BJ (cell line): ENCODE measurements at places on chromosomes 2 and 18.

DNA sequence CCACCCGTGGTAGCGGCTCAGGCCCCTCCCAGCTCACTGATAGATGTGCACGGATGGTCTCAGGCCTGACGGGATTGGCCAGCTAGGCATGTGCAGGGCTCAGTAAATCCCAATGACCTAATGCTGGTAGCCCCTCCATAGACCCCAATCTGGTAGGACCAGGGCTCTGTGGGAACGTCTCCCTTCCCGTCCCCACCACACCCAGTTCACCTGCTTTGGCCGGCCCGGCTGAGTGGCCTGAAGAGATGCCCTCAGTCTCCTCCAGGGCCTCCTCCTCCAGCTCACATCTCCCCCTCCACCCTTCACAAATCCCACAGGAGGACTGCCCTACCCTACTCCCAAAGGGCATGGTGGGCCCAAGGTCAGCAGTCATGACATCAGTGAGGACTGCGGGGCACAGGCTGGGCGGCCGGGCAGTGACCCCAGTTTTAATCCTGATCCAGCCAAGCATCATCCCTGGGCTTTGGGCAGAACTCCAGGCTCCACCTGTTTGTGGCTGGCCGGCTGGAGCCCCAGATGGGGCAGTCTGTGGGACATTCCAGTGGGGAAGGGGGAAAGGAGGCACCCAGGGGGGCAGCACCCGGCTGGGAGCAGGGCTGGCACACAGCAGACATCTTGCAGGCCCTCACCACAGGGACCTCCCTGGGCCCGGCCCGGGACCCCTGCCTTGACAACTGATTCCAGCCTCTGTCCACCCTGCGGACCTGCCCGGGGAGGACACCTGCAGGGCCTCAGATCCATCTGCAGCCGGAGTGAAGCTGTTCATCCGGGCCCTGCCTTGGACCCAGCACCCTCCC lies 2.3 kb downstream of the KIF1A start:
- no peak for DNase-seq

- no peak for DNase-seq
Observed at GRCh38 chr2:199441759-199442158, 16.0 kb downstream of the SATB2 start.

- DNase-seq, result no peak
Observed at GRCh38 chr2:80852079-80852807, 547.7 kb upstream of the LRRTM1 start.

GRCh38 chr2:64985447-64985846 lies 3.8 kb upstream of the SLC1A4 start:
- no peak for DNase-seq

DNA sequence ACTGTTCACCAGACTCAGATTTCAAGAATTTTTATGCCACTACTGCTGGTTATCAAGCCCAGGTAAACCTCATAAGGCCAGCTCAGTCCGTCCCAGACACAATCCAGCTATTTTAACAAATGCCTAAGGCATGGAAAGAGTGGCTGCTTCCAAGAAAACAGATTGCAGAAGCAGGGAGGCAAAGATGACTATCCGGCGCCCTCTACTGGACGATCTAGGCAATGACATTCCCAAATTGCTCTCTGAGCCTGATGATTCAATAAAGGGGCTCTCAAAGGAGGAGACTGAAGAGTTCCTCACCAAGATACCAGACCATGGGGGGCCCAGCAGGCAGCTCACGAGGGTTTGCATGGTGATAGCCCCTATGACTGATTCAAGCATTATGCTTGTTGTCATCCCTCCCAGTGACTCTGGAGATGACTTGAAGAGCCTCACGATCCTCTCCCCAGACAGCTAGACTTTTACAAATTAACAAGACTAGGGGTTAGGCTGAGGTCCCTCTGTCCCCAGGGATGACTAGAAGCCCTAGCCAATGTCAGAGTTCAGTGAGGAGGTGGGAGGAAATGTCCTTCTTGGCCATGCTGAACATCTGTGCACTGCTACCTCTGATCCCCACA lies 25.0 kb downstream of the SERPINB8 start:
- DNase-seq, result peak; percentile 14

DNA sequence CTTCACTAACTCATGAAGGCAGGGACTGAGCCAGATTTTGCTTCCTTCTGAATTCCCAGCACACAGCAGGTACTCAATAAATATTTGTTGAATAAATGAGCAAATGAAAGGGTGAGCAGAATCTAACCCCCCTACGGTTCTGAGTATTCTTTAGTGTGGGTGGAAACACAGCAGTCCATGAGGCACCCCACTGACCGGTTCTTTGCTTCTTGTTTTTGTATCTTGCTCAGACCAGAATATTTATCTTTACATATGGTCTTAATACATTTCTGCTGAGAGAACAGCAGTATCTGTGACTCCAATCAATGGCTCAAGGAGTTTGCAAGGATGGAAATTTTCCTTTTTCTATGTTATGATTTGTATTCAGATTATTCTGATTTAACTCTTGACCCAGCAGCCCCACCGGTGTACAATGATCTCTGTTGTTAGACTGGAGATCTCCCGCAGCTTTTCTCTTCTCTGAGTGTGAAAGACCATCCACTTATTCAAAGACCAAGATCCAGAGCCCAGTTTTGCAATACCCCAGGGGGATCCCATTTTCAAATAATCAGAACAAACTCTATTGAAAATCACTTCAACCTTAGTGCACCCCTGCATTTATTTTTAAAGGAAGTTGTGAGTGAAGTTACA lies 506.5 kb upstream of the TNP1 start:
- DNase-seq, result no peak
